Ecto neural progenitor cell (in vitro differentiated cells): ENCODE measurements at places on chromosomes 5 and 9.

DNA sequence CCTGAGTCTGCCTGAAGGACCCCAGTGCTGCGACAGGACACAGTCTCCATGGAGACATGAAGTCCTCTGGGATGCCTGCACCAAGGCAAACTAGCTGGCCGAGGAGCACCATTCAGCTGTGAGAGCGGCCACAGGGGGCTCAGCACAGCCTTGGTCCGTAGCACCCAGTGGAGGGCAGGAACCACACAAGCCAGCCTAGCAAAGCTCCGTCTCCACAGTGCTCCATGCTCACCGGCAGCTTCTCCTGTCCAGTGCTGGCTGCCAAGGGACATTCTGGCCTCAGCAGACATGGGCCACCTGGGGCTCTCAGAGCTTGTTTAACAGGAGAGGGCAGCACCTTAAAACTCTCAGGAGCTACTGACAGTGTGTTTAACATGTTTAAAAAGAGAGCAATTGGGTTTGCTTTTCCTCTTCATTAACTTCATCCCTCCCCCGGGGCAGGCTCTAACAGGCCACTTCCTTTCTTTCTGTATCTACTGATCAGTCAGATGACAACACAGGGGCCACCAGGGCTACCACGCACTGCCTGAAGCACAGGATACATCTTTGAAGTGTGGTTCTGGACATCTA lies 57.0 kb downstream of the SECISBP2 start:
- no peak for DNase-seq

DNA sequence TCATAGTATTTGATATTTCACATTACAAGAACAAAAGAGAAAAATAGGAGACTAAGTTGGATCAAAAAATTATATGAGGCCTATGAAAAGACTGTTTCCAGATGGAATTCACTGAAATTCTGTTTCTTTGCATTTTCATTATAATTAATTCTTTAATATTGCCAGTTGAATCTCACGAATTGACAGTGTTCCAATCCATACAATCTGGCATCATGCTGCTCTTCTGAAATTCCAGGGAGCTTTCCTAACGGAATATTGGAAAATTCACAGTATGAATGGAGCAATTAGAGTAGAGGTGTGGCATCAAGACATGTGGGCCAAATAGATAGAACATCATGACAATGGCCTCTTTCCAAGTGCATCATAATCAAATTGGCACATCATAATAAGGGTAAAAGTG lies 1178.9 kb upstream of the WWC1 start:
- DNase-seq: no peak

DNA sequence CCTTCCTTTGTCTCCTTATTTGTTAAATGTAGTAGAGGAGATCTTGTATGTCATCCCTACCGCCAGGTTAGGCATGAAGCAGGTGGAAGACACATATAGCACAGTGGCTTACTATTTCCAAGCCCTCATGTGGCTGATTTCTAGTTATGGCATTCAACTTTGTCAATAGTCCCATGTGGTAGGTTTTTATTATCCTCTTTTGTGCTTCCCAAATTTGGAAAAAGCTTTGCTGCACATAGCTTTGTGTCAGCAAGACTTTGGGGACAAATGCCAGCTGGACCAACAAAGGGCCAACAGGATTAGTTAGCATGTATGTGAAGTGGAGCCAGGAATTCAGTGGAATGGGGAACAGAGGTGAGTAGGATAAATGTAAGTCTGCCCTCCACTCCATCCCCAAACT lies 276.3 kb downstream of the PSAT1 start:
- DNase-seq: peak; percentile 24

- DNase-seq: no peak
These were observed 44.2 kb downstream of the SH3PXD2B start for GRCh38 chr5:172410160-172410559.

GRCh38 chr9:29285818-29286217 lies 1712.5 kb upstream of the C9orf72 start:
- DNase-seq: no peak

GRCh38 chr5:42870882-42871418 lies 59.3 kb upstream of the SELENOP start:
- DNase-seq: no peak

DNA sequence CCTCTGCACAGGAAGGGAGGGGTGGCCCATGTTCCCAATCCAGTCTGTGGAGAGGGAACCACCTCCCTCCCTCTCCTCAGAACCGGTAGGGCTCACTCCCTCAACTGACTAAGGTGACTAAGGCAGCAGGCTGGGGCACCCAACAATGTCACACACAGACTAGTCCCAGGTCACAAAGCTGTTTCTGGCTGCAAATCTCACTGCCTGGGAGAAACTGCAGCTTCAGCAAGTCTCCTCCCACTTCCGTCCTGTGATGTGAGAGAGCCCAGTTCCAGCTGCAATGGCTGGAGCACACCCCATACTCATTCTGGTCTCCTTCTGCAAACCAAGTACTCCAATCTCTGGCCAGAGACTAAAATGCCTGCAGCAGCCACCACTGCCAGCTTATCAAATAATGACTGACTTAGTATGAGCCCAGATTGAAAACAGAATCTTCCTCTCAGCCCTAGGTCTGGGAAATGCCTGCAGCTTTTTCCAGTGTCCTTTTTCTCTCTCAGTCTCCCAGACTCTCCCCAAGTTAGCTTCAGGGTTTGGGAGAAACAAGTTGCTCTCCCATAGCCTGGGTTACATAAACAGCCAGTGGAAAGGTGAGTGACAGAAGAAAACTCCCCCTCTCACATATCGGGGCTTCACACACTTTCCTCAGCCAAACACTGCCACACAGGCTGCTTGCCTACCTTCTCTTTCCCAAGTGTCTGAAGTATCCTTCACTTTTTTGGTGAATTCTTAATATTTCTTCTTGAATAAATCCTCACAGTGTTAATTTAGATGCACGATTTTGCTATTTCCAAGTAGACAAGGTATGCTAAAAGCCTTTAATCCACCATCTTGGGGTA lies 247.4 kb upstream of the RASA1 start:
- peak; percentile 60 for DNase-seq

GRCh38 chr5:148387325-148387724 lies 3.6 kb downstream of the FBXO38 start:
- DNase-seq: no peak

DNA sequence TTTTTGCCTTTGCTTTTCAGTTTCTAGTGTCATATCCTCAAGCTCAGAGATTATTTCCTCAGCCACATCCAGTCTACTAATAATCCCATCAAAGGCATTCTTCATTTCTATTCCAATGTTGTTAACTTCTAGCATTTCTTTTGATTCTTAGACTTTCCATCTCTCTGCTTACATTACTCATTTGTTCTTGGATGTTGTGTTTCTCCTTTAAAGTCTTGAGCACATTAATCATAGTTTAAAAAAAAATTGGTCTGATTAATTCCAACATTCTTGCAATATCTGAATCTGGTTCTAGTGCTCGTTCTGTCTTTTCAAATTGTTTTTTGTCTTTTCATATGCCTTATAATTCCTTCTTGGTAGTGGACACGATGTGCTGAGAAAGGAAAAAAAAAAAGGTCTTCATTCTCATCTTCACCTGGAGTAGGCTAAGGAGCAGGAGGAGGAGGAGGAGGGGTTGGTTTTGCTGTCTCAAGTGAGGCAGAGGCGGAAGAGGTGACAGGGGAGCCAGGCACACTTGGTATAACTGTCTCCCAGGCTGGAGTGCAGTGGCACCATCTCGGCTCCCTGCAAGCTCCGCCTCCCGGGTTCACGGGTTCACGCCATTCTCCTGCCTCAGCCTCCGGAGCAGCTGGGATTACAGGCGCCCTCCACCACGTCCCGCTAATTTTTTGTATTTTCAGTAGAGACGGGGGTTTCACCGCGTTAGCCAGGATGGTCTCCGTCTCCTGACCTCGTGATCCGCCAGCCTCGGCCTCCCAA lies 16.3 kb downstream of the PRXL2C start:
- no peak for DNase-seq

- no peak for DNase-seq
These were observed 25.4 kb downstream of the RAD23B start for GRCh38 chr9:107308461-107308860.

DNA sequence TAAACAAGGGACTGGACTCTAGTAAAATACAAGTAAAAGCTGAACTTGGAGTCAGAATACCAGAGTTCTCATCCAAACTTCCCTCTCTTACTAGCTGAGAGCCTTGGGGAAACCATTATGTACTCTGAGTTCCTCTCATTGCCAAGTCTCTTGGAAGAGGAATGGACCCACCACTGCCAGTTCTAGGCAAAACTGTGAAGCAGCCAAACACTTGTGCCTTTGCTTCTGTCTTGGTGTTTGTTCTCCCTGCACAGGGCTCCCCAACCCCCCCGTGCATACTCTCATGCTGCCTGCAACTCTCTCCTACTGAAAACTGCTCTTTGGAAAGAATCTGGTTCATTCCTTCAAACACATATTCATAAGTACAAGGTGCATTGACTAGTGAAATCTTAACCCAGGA lies 102.6 kb downstream of the PDZD2 start:
- no peak for DNase-seq

- no peak for DNase-seq
These were observed 25.7 kb downstream of the UTP15 start for GRCh38 chr5:73591102-73591695.

DNA sequence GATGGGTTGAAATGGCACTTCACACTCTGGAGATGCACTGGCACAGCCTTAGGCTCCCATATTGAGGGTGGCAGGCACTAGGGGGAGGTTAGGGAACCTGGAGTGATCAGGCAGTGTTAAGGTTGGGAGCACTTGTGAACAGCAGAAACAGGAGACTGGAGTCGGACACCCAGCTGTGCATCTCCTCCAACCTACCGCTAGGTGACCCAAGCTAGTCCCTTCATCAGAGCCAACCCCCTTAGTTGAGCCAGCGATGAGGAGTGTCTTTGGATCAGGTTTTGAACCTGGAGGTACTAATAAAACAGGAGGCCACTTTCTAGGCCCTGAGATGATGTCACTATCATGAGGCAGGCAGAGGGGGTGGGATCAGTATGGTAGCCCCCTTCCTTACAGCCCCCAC lies 1.7 kb downstream of the ACTL7B start:
- DNase-seq: no peak

DNA sequence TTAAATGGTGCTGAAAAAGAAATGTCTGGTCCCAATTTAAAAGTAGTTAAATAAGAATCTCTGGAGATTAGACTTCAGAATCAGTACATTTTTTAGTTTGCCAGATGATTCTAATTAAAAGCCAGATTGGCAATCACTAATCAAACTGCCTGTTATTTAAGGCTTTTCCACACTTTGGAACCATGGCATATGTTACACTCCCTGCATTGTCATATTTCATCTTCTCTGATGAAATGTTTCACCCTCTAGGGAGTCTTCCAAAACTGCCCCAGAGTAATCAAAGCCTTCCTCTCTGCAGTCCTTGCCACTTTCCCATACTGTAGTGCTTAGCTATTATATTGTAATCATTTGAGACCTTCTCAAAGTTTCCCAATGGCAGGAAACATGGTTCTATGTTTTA lies 17.5 kb upstream of the OR13C9 start:
- DNase-seq: no peak

- no peak for DNase-seq
These were observed 73.7 kb upstream of the FST start for GRCh38 chr5:53406630-53407316.

DNA sequence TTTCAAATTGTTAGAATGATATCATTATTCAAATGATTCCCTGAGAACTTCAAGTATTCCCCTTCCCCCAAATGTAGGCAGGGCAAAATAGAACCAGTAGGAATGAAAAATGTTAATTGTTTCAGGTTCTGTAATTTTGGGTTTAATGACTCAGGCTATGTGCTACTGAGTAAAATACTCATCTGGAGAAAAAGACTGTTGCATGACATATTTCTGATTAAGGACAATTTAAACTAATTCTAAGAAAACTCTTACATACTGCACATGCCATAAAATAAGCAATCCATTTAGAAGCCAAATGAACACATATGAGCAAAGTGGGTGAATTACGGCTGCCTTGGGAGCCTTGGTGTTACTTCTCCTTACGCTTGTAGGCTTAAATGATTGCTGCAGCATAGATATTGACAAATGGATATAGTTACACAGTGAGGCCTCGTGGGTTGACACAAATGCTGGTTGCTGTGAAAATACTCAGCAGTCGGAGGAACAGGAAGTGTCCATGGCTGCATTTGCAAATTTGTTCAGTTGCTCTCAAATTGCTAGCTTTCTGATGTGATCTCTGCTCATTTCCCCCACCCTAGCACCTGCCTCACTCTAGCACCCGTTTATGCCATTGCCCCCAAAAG lies 174.9 kb upstream of the DMAC1 start:
- no peak for DNase-seq

- DNase-seq: no peak
These were observed 7.2 kb downstream of the MACROH2A1 start for GRCh38 chr5:135391869-135392255.

DNA sequence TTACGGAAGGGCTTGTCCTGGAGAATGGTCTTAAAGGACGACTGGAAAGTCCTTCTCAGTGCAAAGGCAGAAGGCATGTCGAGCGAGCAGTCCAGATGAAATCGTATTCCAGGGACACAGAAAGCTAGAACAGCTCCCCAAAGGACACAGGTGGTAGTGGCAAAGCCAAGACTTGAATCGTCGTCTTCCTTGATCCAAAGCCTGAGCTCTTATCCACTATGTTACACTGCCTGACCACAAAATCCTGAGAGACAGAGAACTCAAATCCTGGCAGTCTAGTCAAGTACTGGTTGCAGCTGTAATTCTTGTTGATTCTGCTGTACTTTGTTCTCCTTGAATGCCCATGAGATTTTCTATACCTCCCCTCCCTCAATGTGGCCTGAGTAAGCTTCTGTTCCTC lies 198.7 kb downstream of the TARS1 start:
- DNase-seq: no peak

GRCh38 chr5:165881259-165881658 lies 2375.8 kb downstream of the MAT2B start:
- no peak for DNase-seq

GRCh38 chr9:16329671-16330113 lies 540.8 kb downstream of the BNC2 start:
- no peak for DNase-seq

GRCh38 chr5:51632793-51633192 lies 249.5 kb downstream of the ISL1 start:
- no peak for DNase-seq

GRCh38 chr9:130020618-130021017 lies 22.4 kb downstream of the FNBP1 start:
- no peak for DNase-seq

DNA sequence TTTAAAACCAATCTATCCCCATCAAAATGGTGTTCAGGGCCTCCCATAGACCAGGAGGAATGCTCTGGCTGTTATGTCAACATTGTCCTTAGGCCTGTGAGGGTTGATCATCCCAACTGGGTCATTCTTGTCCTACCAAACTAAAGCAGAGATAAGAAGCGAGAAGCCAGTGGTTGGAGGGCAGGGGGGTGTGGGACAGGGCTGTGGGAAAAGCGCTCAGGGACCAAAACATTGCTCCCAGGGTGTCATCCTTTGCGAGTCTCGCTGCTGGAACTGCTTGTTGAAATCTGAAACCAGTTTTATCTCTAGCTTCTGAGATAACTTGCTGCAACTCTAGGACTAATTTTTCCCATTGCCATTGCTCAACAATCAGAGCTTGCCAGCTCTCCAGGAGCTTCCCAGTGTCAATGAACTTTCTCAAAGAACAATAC lies 48.1 kb downstream of the SPATA31C2 start:
- DNase-seq: no peak
